Amniotic epithelial cell (primary cell): ENCODE measurements at places on chromosomes 3 and 15.

- DNase-seq = peak; percentile 51
Measured at GRCh38 chr15:68341760-68342725, 64.5 kb downstream of the FEM1B start.

GRCh38 chr15:87207990-87208580 lies 1048.5 kb downstream of the NTRK3 start:
- DNase-seq = peak; percentile 86

GRCh38 chr3:22959593-22959992 lies 243.5 kb upstream of the UBE2E2 start:
- DNase-seq = no peak

GRCh38 chr15:92418864-92419263 lies 25.2 kb downstream of the ST8SIA2 start:
- no peak for DNase-seq

DNA sequence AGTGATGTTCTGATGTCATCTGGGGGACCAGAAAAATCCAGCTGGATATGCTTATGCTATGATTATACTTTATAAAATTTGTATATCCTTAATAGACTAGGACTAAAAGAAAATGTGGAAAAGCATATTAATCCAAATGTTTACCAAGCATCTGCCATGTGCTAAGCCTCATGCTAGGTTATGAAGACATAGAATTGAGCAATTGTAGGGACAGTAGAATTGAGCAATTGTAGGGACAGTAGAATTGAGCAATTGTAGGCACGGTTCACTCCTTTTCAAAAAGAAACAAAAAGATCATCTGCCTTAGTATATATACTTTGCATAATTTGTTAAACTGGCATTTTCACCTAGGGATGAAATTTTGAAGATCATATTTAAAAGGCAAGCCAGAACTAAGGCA lies 18.3 kb downstream of the ABHD5 start:
- DNase-seq = peak; percentile 87

- peak; percentile 46 for DNase-seq
Measured at GRCh38 chr15:83207660-83208366, at the start of gene HDGFL3. Gene HDGFL3, minus strand, starts transcription at chr15:83207823. Its CDS starts 409 bp downstream, at chr15:83207414.

DNA sequence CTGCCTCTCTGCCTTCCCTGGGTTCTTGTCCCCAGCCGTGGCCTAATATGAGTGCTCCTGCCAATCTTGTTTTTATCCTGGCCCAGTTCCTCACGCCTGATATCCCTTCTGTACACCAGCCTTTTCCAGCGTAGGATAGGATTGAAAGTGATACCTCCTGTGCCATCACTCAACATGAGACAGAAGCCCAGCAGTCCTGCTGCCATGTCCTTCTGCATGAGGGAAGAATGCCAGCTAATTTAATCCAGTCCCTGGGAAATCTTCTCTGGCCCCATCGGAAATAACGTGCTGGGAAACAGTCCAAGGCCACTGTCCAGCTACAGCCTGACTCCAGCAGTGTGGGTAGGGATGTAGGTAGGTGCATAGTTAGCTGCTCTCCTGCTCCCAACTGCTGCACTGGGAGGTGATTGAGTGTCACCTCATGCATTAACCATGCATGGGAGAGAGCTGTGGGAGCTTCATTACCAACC lies 92.0 kb upstream of the TPM1 start:
- DNase-seq = no peak

GRCh38 chr3:17111586-17111985 lies 226.8 kb downstream of the PLCL2 start:
- DNase-seq = no peak

DNA sequence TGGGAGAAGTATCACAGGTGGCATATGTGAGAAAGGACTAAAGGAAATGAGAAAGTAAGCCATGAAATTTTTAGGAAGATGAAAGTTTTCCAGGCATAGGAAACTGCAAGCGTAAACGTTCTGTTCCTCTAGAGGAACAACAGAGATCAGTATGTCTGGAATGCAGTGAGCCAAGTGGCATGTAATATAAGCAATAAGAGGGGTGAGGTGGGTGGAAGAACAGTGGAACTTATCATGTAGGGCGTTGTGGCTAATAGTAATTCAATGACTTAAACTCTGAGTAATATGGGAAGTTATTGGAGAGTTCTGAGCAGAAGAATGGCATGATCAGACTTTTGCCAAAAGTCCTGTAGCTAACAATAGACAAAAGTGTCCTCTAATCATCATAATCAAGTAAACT lies 902.9 kb downstream of the EPHA3 start:
- DNase-seq = peak; percentile 71

DNA sequence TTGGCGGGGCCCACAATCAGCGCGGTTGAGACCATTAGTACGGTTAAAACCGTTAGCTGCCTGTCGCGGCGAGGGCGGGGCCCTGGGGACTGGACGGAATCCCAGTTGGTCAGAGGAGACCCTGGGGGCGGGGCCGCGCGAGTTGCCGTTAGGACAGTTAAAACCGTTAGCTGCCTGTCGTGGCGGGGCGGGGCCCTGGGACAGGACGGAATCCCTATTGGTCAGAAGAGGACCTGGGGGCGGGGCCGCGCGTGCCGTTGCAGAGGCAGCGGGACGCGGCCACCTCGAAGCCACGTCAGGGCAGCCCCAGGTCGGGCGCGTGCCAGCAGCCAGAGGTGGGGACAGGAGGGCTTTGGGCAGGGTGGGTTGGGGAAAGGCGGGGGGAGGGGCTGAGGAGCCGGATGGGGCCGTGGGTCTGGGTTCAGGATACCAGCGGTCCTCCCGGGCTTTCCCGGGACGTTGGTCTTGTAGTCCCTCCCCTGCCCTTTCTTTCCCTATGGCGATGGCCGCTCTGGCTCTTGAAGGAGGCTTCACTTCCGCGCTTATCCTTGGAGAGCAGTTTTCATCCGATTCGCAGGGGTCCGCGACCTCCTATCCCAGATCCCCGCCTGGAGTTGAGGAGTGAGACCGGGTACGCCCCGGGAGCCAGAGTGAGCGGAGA lies 28.0 kb downstream of the KLHDC8B start:
- DNase-seq = peak; percentile 36

- DNase-seq = peak; percentile 74
Measured at GRCh38 chr15:89119489-89120478, 31.5 kb downstream of the ABHD2 start.

DNA sequence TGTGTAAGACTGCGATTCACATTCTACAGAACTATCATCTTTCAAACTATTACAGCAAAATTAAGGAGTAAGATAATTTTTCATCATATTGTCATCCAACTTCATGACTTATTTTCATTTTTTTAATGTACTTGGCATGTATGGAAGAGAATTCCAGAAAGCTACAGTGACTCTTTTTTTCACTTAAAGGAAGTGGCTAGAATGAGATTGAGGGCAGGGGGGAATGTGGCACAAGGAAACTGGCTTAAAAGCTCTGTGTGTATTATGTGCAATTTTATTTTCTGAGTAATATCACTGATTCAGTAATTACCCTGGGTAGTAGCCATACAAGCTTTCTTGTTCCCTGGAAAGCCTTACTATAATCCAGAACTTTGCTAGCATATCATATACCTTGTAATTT lies 94.6 kb downstream of the FILIP1L start:
- no peak for DNase-seq

DNA sequence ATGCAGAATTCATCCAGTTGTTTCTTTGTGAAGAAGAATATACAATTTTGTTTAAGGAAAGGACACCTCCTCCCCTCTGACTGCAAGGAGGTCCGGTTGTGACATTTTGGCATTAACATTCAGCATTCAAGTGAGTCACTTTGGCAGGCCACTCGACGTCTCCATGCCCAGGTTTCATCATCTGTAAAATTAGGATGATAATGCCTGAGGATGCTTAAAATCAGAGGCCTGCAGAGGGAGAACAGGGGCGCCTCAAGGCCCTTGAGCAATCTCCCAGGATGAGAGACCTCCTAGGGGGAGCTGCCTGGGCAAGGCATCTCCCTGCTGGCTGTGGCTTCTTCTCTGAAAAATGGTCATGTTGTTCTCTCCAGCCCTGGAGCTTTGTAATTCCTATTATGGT lies 236.0 kb downstream of the CACNA2D3 start:
- no peak for DNase-seq

DNA sequence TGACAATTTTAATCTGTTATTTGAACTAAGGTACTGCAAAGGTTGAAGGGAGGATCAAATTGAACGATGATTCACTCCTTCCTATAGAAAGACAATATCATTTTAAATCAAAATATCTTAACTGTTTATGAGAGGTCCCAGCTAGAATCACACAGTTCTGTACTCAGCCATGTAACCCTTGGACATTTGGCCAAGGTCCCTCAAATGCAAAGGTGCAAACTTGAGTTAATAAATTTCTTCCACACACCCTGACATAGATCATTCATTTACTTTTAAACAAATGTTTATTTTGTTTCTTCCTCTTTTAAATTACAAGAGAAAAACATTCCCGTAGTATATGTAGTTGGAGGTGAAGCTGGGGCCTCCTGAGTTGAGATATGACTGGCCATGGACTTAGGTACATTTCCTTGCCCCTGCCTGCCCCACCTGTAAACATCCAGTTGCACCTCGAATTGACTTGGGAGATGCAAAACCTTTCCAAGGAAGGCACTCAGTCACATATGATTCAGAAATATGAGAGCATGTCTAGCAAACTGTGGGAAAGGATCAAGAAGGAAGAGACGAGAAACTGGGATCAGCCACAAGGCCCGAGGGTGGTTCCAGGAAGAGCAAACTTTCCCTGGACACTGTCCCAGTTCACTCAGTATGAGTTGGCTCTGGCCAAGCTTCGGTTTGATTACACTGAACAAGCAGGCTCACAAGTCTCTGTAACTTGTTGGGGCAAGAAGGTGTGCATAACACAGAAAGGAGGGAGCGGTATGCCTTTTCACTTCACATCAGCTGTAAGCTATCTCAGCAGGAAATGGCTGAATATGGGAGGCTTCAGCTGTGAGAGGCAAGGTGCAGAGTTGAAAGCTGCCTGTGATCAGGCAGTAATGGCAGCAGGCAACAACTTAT lies 6.7 kb downstream of the TNFSF10 start:
- peak; percentile 73 for DNase-seq

- DNase-seq = no peak
Measured at GRCh38 chr3:75176937-75177336, 487.2 kb upstream of the FRG2C start.

DNA sequence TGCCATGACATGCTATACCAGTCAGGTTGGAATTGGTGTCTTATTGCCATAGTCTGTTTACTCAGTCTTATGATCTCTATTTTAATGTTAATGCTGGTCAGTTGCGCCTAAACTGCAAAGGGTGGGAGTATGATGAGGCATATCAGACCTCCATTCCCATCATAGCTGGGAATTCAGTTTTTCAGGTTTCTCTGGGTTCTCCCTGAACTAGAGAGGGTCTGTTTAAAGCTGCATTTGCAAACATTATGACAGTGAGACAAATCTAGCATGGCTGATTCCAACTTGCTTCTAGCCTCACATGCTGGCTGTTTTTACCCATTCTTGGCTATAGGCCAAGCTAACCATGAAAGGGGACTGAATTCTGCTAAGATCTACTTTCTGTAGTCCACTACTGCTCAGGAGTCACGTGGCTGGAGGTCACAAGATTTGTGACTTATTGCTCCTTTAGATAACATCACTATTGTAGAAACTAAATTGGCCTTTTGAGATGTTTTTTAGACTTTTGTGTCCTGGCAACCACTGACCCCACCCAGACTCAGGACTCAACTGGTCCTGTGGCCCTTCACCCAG lies 96.5 kb downstream of the TGFBR2 start:
- no peak for DNase-seq

DNA sequence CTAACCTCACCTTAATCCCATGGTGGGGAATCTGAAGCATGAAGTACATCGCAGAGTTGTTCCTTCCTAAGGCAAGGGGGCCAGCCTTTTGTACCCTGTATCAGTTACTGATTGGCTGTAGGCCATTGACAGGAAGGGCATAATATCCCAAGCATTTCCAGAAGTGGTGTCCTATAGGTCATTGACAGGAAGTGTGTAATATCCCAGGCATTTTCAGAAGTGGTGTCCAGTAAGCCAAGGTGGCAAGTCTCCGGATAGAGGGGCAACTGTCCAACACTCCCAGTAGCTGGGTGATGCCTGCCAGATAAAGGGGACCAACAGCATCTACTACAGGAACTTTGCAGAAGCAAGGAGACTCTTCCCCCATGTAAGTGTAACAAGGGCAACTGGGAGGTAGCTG lies 52.1 kb upstream of the MYRIP start:
- DNase-seq = no peak

DNA sequence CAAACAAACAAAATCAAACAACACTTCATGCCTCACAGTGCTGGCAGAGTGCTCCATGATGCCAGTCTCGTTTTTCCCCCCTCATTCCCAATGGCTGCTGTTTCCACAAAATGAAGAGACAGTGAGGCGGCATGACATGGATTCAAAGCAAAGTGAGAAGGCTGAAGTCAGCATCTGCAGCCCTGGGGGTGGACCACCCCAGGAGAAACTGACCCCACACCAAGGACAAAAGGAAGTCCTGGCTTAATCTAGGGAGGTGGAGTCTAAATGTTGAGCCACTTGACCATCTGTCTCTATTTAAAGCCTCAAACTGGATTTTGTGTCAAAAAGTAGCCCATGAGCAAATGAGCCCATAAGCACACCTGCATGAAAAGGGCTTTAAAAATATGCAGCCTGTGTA lies 151.2 kb upstream of the RORA start:
- no peak for DNase-seq

GRCh38 chr3:134476306-134476705 lies 9.5 kb downstream of the ANAPC13 start:
- DNase-seq = peak; percentile 33

GRCh38 chr3:165729756-165730155 lies 107.5 kb downstream of the BCHE start:
- DNase-seq = no peak

- no peak for DNase-seq
Measured at GRCh38 chr3:172087602-172088580, 48.5 kb downstream of the FNDC3B start.

- DNase-seq = no peak
Measured at GRCh38 chr3:114449271-114450007, 155.6 kb downstream of the TIGIT start.

GRCh38 chr15:97026781-97027180 lies 696.3 kb downstream of the NR2F2 start:
- no peak for DNase-seq

GRCh38 chr15:86647810-86648440 lies 568.3 kb downstream of the AGBL1 start:
- no peak for DNase-seq

- DNase-seq = no peak
Measured at GRCh38 chr3:152196782-152197181, 71.9 kb upstream of the MBNL1 start.

GRCh38 chr3:25294169-25294805 lies 133.8 kb upstream of the RARB start:
- no peak for DNase-seq
